ENCODE measurements at places on chromosomes 5 and 9.

DNA sequence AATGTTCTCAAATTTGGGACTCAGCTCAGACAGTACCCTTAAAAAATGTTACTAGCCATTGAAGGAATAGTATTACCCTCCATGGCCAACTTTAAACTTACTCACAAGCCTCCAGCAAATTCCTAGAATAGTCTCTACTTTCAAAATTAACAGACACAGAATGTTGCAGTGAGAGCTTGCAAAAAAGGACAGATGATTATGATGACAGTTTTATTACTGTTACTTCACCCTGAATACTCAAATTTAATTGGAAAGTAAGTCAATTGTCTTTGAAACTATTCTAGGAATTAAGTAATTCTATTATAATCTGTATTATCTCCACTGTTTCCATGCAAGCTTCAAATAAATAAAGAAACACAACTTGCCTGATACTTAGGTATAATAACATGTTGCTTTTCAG, 288.3 kb downstream of the SLF1 start:
- DNase-seq: no peak

DNA sequence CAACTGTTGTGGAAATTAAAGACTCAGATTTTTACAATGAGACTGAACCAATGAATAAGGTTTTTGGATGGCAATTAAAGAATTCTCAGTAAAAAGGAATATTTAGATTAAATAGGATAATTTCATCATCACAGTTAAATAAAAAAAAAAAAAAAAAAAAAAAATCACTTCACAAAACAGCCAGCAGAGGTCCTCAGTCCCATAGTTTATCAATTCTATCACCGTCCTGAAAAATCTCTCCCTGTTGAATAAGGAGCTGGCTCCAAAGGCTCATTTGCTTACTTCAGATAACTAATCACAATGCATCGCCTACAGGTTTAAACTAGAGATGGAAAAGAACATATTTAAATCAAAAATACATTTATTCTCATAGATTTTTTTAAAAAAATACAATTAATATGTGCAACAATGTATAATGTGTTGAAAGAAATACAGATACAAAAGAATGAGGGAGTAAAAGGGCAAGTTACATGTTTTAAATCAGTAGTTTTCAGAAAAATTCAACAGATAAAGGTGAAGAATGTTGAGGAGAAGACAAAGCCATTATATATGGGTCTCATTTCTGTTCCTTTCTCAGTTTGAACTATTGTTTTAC, 175.8 kb upstream of the CHD1 start:
- no peak for DNase-seq

GRCh38 chr9:91301161-91301560, 60.6 kb downstream of the AUH start:
- no peak for DNase-seq

GRCh38 chr5:55438998-55439397, 95.8 kb downstream of the PLPP1 start:
- no peak for DNase-seq

DNA sequence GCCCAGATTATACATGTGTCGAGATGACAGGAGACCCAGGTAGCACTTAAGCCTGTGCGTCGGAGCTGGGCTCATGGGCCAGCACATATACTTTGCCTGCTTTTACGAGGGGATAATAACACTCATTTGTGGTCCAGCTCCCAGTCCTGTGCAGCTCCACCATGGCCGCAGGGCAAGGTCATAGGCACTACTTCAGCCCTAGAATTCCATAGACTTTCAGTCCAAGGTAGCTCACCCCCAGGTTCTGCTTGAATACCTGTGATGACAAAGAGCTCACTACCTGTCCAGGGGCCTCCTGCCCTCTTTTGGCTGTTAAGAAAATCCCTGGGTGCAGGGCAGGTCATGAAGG, 1.7 kb downstream of the CORO2A start:
- no peak for DNase-seq

DNA sequence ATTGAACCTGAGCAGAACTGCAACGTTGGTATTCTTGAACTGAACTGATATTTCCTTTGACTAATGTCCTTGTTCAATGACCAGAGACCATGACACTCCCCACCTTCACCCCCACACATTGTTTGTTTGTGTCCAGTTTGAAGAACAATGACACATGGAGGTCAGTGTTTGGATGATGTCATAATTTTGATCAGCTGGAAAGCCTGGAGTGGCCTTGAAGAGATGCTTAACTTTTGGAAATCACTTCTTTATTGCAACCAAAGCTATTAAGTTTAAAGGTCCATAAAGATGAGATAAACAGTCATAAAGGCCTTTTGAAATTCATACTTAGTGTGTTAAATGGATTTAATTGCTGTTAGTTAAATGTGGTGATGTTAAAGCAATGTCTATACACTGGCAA, 92.7 kb downstream of the TMC1 start:
- no peak for DNase-seq

- no peak for DNase-seq
Measured at GRCh38 chr5:150112201-150113046, 26.1 kb upstream of the CSF1R start.

DNA sequence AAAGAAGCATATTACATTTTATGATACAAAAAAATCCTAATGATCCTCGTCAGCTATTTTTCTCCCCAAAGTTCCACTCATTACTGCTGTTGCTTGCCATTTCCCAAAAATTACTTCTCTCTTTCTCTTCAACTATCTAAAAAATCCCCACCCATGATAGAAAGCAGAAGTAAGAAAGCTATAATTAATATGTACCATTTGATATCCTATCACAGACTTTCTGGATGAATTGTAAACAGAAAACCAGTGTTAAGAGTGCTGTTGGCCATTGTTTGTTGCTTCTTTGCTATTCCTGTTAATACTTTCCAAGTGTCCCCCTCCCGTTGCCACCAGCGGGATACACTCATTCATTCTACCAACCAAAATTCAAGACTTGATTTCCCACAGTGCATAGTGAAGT, 136.3 kb upstream of the SMARCA2 start:
- DNase-seq: no peak

DNA sequence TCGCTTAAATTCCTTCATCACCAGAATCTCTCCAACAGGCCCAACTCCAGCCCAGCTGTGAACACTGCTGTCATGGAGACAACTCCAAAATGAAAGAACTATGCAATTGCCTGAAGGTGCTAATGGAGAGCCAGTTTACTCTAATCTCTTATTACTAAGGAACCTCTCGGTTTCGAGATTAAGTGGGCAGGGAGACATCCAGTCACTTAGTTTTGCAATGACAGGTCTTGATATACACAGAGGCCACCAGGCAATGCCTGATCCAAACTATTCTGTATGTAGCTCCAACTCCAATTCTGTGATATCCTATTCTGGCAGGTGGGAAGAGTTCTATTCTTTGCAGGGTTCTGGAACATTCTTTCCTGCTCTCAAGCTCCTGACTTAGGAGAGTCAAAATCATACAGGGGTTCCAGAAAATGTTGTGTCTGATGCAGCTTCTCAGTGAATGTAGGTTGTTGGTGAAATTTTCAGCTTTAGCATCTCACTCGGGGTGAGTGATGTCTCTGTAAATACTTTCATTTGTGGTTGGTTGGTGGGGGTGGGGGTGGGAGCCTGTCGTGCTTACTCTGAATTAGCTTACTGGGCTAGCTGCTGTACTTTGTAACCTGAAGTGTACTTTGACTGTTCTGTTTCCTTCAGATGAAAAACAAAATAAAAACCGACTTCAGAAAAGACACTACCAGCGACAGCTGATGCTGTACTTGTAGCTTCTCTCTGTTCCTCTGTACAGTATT, 170.9 kb downstream of the PALM2AKAP2 start:
- DNase-seq: no peak

- no peak for DNase-seq
Measured at GRCh38 chr5:126274076-126274762, 149.0 kb upstream of the GRAMD2B start.

GRCh38 chr5:173833196-173833985, 54.8 kb upstream of the CPEB4 start:
- DNase-seq: no peak

GRCh38 chr5:65184780-65185179, 296.9 kb downstream of the ADAMTS6 start:
- DNase-seq: no peak

- no peak for DNase-seq
Measured at GRCh38 chr5:1161833-1162229, 39.6 kb upstream of the SLC6A19 start.

DNA sequence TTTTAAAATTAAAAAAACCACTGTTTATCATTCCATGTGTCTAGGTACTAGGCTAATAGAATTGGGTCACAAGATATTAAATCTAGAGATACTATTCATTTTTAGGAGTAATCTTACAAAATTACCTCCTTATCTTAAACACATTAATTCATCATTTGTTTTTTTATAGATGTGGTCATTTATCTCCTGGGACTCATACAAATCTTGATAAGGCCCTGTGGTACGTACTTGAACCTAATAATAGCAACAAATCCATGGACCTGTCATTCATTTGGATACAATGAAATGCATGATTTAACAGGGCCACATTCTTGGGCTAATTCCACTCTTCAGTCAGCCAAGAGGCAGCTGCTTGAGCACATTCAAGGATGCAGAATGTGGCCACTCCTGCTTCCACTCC, 66.4 kb upstream of the MARCHF11 start:
- no peak for DNase-seq

DNA sequence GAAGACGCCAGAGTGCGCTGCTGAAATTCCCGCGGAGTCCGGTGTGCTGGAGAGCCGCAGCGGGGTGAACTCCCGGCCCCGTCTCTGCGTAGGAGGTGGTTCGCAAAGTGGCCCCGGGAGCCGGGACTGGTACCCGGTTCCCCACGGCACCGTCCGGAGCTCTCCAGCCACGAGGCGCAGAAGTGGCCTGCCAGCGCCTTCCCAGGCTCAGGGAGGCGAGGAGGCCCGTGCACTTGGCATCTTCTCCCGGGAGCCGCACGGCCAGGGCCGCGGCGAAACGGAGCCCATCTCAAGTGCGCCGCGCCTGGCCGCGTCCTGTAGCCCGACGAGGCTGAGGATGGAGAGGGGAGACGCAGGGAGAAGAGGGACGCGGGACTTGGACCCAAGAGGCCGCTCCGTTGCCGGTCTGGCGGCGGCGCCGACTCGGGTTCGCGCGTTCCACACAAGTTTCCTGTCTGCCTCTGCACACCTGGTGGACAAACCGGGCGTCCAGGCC, 1.1 kb upstream of the IRX1 start:
- DNase-seq: peak; percentile 56

DNA sequence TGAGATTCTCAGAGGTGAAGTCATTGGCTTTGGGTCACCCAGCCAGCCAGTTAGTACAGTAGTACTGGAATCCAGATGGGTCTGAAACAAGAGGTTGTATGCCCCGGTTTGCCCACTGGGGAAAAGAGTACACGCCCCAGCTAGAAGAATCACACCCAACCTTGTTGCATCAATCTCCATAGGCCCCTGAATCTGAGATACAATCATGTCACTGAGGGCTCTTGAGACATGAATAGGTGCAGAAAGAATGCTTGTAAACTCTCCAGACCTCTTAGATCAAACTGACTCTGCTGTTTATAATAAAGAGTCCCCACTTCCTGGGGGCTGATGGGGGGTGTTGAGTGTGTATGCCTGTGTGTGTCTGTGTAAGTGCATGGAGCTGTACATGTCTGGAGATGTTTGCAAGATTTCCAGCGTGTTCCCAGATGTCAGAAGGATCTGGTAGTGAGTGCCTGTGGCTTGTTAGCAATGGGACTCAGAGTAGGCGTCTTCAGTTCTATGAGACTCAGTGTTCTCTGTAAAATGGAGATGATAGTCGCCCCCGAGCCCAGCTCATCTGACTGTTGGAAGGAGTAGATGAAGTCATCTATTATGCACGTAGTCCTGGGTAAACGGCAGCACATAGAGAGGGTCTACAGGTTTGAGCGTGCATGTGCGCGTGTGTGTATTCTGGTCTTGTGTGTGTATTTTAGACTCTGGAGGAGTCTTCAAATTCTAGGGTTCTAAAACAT, 48.2 kb downstream of the COL27A1 start:
- DNase-seq: no peak

GRCh38 chr5:150460781-150461180, 11.2 kb upstream of the RPS14 start:
- DNase-seq: no peak

- no peak for DNase-seq
Measured at GRCh38 chr5:144369006-144369405, 198.3 kb downstream of the KCTD16 start.

DNA sequence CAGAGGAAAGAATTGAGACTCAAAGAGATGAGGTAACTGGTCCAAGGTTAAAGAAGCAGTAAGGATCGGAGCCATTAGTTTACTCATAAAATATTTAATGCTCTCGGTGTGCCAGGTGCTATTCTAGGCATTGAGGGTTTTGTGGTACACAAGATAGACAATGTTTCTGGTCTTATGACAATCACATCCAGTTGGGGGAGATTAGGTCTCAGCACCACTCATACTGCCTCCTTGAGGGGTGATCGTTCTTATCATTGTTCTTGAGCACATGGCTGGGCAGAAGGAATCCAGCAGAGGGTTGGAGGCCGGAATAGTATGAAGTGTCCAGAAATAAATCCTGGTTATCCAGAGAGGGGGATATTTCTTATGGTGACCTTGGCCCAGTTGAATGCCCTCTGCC, 40.7 kb upstream of the LCP2 start:
- DNase-seq: no peak

GRCh38 chr5:94793113-94793815, 174.8 kb downstream of the SLF1 start:
- DNase-seq: no peak

DNA sequence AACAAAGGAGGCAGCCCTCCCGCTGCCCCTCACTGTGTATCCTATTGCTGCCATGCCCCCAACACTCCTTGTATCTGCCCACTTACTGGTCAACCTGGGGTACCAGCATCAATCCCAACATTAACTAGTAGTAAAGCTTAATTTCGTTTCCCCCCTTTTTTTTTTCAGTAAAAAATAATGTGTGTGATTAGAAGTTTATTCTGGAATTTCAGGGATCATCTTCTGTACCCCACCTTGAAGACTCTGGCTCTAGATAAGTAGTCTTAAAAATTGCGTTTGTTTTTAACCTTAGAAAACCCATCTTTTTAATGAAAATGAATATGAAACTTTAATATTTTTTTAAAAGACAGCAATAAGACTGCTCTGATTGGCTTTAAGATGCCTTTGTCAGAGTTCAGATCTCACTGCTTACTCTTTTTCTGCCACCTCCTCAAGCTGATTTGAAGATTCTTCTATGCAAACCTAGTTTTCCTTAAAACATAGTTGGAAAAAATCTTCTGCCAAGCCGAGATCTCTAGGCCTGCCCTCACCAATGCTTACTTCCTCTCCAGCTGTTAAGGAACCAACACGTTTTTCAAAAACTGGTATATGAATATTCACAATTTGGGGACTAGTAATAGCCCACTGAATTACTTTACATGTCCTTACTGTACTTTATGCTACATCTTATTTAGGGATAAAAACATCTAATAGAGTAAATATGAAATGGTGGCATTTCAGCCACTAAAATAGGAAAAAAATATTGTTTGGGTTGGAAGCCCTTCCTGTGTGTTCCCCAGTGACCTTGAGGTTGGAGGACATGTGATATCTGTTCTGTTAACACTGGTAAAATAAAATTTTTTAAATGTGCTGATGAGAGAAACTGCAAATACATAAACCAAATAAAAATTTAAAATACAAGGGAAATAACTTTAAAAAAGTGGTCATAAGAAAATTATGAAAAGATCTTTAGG, 4.0 kb upstream of the RHOBTB3 start:
- DNase-seq: no peak

Data from NCI-H526 (cell line).